ENCODE measurements at places on chromosomes 12 and 14.

DNA sequence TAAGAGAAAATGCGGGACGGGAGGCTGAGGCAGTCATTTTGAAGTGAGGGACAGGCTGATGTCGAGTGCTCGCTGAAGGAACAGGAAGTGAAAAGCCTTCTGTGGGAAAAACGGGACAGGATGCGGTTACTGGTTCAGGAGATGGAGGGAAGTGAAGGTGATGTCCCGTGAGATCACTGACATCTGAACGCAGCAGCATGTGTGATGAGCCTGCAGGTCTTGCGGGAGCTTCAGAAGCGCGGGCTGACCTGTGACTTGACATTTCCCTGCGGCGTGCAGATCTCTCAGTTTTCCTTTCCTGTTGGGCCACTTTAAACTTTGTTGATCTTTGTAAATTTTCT is 77.8 kb downstream of the DDX51 start:
- DNase-seq, result no peak

DNA sequence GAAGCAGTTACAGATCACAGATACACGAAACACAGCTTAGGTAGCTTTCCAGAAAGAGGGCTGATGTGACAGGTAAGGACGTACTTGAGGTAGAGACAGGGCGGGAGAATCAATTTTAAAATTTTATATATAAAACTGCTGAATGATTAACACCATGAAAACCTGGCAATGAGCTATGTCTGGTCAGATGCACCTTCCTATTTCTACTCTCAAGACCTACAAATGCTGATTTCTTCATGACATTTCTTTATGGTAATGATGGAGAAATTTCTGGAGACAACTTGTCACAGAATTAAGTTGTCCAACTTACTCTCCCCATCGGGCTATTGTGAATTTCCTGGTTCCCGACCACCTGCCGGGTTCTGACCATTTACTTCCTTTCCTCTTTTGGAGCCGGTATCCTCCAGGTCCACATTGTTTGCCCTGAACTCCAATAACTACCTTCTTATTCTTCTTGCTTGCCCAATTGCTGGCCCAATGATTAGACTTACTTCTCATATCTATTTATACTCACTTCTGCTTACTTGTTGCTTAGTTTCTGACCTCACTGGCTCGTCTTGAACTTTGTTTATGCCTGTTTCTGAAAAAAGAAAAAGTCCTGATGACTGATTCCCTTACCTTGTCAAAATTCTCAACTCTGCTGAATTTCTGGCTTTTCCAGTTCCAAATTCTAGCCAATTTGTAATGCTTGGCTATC is 12.8 kb upstream of the ATP2B1 start:
- no peak for DNase-seq

- DNase-seq, result no peak
These were observed 230.8 kb downstream of the FOXN3 start for GRCh38 chr14:89185919-89186855.

DNA sequence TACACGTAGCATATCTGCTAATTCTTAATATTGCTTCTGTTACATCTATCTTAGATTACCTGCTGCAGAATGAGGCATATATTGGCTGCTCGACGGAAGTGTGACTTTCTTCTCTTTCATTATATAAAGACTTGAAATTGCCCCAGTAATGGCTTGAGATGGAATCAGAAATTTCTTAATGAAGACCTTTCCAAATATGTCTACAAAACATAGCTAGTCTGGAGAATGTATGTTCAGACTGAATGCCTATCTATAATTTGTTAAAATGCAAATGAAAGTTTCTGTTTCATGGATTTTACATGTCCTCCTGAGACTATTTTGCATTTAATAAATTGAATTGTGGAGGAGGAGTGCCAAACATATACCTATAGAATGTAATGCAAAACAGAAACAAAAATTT is at the start of gene TAS2R10:
TSS of gene TAS2R10 (minus strand) at position 101 of the 400 bp plus-strand sequence. CDS start at position 12, 89 bp downstream.
- no peak for DNase-seq

GRCh38 chr12:106227641-106228319 is 20.0 kb downstream of the CKAP4 start:
- no peak for DNase-seq

- DNase-seq, result no peak
These were observed 45.2 kb upstream of the CTDSP2 start for GRCh38 chr12:57891542-57892228.

- no peak for DNase-seq
These were observed 764.5 kb downstream of the TMTC2 start for GRCh38 chr12:83451189-83451588.

DNA sequence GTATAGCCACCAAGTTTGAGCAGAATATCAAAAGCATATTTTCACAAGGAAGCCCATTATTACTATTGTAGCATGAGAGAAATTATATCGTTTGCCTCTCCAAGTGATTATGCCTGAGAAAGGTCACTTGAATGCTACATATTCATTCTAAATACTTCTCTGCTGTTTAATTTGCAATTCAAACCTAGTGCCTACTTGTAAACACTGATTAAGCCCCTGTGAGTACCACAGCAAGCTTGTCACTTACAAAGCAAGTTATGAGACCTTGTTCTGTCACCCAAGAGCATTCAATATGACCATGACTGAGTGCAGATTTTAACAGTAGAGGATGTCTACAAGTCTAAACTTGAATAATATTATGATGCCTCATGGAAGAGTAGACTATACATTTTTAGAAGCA is 124.7 kb upstream of the SSTR1 start:
- no peak for DNase-seq

DNA sequence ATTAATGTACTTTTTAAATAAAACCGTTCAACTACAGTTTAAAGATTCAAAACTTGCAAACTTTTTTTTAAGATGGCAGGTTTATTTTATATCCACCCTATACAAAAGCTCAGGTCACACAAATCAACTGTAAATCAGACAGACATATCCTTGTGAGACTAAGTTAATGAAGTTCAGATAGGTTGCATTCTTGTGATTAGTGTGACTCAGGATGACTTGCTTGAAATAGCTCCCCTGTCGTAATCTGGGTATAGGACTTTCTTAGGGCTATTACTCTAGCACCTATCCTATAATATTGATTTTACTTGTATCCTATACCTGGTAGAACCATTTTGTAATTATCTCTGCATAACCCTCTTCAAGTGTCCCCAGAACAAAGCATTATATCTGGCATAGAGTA is 9.5 kb upstream of the PRKD1 start:
- DNase-seq, result no peak

DNA sequence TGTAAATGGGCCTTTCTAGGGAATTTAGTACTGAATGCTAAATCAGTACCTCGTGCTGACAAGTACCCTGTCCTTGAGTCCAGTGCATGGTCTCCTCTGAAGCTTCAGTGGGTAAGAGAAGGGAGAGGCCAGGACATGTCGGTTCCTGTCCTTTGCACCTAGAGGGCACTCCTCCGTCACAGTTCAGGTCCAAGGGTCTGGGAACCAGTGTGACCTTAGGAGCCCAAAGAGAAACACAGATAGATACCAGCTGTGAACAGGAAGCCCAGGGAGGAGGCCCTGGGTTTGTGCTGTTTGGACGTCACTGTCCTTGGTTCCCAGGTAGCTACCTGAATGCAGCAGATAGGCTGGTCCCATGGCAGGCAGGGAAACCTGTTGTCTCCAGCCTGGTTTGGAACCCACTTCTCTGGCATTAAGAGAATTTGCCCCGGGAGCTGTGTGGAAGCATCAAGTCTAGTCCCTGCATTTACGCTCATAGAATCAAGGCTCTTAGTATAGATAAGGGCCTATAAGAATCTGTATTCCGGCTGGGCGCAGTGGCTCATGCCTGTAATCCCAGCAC is 3.9 kb upstream of the FGF23 start:
- DNase-seq, result no peak

GRCh38 chr12:113551563-113551962 is 79.9 kb upstream of the LHX5 start:
- DNase-seq, result no peak

- no peak for DNase-seq
These were observed 28.0 kb downstream of the NOS1 start for GRCh38 chr12:117333331-117333881.

- no peak for DNase-seq
These were observed 8.9 kb upstream of the B4GALNT1 start for GRCh38 chr12:57641699-57642442.

- no peak for DNase-seq
These were observed 122.5 kb downstream of the IPO8 start for GRCh38 chr12:30573145-30573544.

- no peak for DNase-seq
These were observed 73.0 kb downstream of the RMST start for GRCh38 chr12:97535582-97535981.

GRCh38 chr12:57242329-57242690 is 8.7 kb downstream of the STAC3 start:
- DNase-seq, result no peak

GRCh38 chr14:29755311-29756018 is 172.2 kb downstream of the PRKD1 start:
- DNase-seq, result no peak

DNA sequence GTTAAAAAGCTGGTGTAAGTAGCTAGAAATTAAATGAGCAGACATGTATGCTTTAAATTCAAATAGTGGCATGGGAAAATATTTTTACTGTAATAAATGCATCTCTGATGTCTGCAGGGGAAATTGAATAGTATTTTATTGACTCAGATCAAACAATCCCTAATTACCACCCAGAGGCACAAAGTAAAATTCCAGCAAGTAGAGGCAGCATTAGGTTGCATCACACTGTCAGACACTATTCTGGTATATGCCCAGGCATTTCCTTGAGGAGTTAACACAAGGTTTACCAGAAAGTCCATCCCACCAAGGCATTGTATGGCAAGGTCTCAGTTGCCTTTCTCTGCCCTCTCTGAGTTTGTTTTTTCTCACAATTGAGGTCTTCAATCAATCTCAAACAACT is 201.6 kb upstream of the KITLG start:
- DNase-seq, result no peak

DNA sequence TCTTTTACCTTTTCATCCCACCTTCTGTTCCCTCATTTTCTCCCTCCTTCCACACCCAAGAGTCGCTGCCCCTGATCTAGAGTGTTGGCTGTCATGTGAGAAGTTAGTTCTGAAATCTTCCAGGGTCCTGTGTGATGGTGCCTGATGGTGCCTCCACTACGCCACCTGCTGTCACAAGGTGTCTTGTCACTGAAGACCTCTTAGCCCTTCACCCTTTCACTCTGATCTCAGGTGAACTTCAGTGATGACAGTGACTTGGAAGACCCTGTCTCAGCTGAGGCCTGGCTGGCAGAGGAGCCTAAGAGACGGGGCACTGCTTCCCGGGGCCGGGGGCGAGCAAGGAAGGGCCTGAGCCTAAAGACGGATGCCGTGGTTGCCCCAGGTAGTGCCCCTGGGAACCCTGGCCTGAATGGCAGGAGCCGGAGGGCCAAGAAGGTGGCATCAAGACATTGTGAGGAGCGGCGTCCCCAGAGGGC is 7.6 kb upstream of the PFDN5 start:
- no peak for DNase-seq

GRCh38 chr14:24129410-24129998 is 955 bp upstream of the FITM1 start:
- DNase-seq, result no peak

- DNase-seq, result no peak
These were observed 204.8 kb downstream of the NUAK1 start for GRCh38 chr12:105933671-105934665.

DNA sequence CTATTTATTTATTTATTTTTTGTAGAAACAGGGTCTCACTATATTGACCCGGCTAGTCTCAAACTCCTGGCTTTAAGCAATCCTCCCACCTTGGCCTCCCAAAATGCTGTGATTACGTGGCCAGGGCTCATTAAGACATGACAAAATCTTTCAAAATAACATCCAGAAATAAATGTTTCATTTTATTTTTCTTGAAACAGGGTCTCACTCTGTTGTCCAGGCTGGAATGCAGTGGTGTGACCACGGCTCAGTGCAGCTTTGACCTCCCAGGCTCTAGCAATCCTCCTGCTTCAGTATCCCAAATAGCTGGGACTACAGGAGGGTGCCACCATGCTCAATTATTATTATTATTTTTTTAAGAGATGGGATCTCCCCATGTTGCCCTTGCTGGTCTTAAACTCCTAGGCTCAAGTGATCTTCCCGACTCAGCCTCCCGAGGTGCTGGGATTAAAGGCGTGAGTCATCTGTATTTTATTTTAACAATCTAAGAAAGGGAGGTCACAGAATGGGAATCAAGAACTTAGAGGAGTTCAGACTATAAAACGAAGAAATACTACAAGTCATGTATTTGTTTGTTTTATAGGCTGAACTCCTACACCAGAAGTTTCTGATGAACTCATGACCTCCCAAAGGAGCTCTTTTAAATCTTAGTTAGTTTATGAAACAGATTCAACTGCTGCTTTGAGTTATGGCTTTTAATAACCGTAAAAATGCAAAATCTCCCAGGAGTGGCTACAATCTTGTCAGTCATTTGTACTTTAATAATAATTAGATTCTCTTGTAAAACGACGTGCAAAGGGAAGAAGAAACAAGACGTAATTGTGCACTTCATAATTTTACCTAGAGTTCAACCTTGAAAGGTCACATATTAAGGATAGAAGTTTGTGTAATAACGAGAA is 2.1 kb upstream of the TMEM263 start:
- DNase-seq, result no peak

DNA sequence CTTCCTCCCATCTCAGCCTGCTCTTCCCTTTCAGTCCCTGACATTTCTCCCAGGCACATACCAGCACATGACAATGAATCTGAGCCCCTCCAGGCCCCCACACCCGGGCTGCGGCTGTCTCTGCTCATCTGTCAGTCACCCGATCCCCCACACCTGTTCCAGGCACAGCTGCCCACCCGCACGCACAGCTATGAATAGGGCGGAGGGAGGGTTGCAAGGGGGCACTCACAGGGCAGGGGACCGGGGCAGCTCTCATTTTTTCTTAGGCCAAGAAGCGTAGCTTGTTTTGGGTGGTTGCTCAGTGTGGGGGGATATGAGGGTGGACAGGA is 43.7 kb upstream of the TSPAN9 start:
- DNase-seq, result no peak

- DNase-seq, result no peak
These were observed 19.0 kb downstream of the KCTD10 start for GRCh38 chr12:109458086-109458485.
